H54 (cell line): ENCODE measurements at places on chromosomes 13 and 19.

- no peak for DNase-seq
These were observed 186.8 kb downstream of the PRR20E start for GRCh38 chr13:57353831-57354230.

DNA sequence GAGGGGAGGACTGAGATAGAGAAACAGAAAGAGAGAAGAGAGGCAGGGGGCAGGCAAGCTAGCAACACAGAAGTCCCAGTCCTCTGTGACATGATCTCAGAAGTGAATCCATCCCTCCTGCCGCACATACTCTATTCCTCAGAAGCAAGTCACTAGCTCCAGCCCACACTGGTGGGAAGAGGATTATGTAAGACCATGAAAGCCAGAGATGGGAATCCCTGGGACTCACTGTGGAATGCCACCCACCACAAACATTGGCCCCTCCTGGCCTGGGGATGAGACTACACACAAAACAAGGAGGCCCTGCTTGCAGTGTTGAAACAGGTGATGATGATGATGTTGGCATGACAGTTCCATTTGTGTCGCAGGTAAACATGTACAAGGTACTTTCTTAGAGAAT lies 419.9 kb downstream of the IRS2 start:
- DNase-seq, result no peak

DNA sequence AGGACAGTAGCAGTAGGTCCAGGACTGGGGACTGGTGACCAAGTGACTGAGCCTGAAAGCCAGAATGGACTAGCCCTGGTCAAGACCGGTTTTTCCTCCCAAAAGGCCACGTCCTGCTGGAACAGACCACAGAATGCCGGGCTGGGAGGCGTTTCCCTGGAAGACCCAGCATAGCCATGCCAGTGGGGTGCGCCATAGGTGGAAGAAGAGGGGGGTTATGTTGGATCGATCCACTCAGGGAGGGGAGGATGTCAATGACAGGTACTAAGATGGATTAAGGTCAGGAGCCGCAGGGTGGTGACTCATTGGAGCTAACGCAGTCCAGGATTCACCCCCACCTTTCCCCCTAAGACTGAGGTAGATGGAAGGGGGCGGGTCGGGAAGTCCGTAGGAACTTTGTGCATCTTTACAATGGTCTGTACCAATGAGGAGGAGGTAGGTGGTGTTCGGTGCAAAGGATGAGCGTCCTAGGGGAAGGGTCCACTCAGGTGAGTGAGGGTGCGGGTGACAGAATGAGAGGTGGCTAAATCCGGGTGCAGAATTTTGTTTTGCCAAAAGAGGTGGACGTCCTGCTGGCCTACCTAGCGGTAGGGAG lies 21.0 kb downstream of the VASP start:
- DNase-seq, result no peak

GRCh38 chr13:59266478-59267063 lies 897.2 kb downstream of the DIAPH3 start:
- DNase-seq, result no peak

DNA sequence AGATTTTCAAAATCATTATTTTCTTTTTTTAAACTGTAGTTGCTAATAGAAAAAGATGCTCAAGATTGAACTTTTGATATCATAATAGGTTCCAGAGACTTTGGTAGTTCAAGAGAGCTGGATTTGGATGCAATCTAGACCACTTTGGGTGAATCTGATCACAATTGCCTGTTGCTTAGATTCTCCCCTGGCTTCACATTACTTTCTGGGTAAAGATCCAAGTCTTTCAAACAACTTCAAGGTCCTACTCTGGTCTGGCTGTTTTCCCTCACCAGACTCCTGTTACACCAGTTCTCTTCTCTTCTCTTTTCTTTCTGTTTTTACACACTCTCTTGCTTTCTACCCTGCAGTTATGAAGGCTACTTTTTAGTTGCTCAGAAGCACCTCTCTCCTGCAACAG lies 7.4 kb upstream of the SPRY2 start:
- no peak for DNase-seq

- no peak for DNase-seq
These were observed 116.0 kb downstream of the SOX1 start for GRCh38 chr13:112182846-112183531.

- DNase-seq, result no peak
These were observed 1192.2 kb downstream of the EFNB2 start for GRCh38 chr13:105343134-105343806.

DNA sequence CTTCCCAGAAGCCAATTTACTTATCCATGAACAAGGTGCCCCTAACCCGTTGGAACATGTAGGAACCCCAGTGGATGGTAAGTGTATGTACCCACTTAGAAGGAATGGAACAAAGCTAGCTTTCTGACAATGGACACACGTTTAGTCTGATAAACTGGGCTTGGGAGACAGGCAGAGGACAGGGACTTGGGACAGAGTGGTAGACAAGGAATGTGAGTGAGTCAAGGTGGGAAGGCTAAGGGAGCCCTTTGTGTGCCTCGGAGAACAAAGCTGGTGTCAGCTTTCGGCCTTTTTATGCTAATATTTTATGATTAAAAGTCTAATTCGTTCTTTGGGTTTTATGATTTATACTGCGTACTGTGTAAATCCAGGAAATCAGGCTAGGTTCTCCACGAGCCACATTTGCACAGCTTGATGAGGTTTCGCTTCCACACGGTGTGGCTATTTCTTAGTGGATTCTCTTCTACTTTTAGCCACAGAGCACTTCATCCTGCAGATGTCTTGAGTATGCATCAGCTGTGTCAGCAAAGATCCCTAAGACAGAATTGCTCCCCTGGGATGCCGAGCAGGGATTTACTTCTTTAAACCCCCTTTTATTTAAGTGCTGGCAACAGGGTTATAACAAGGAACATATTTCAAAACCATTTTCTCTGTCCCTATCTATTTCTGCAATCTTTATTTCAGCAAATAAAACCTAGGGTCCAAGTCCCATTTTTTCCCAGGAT lies 258.5 kb downstream of the DLEU7 start:
- no peak for DNase-seq

DNA sequence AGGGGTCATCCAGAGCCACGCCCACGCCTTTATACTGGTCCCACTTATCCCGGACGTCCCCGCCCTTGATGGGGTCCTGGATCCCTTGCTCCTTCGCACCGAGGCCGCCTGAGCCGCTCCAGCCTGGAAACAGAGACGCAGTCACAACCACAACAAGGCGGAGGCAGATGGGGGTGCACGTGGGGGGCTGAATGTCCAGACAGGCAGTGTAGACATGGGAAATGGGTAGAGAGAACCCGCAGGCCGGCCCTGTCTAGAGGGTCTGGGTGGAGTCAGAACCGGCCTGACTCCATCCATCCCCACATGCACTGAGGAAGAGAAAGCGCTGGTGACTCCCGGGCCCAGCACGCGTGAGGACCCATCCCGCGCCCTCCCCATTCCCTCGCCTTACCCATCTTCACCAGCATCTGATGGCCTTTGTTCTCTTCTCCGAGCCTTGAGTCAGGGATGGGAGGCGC lies 23.0 kb downstream of the CHERP start:
- no peak for DNase-seq

GRCh38 chr13:28497143-28497876 lies 2.4 kb upstream of the FLT1 start:
- no peak for DNase-seq

DNA sequence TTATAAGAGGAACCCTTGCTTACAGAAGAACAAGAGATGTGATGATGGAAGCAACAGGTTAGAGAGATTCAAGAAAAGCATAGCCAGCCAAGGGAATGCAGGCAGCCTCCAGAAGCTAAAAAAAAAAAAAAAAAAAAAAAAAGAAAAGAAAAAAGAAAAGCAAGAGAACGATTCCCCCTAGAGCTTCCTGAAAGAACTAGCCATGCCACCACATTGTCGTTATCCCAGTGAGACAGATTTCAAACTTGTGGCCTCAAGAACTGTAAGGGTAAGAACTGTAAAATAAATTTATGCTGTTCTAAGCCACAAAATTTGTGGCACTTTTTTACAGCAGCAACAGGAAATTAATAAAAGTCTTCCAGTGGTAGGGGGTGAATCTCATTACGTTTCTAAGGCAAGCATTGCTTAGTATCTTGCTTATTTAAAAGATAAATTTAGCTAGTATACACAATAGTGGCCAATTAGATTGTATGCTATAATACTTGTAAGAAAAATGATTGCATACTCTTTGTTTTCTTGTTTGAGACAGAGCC lies 21.8 kb downstream of the RFXAP start:
- no peak for DNase-seq

GRCh38 chr13:85347251-85347650 lies 452.0 kb downstream of the SLITRK6 start:
- no peak for DNase-seq

DNA sequence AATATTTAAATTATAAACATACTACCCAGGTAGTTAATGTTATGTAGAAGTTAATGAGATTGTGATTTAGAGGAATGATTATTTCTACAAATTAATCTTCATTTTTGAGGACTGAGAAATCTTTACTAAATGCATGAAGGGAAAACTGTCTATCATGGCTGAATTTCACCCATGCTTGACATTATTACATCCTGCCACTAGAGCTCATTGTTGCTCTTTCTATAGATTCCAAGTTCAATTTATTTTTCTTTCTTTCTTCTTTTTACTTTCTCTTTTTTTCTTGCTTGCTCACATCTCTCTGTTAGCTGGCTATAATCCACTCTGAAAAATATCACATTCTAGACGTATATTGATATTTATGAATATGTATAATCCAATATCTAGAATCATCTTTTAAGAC lies 505.0 kb upstream of the KLHL1 start:
- DNase-seq, result no peak

DNA sequence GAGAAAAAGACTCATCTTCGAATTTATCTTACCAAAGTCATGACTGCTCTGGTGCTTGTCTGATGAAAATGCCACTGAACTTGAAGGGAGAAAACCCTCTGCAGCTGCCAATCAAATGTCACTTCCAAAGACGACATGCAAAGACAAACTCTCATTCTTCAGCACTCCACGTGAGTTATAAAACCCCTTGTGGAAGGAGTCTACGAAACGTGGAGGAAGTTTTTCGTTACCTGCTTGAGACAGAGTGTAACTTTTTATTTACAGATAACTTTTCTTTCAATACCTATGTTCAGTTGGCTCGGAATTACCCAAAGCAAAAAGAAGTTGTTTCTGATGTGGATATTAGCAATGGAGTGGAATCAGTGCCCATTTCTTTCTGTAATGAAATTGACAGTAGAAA lies 19.2 kb upstream of the PHF11 start:
- no peak for DNase-seq

DNA sequence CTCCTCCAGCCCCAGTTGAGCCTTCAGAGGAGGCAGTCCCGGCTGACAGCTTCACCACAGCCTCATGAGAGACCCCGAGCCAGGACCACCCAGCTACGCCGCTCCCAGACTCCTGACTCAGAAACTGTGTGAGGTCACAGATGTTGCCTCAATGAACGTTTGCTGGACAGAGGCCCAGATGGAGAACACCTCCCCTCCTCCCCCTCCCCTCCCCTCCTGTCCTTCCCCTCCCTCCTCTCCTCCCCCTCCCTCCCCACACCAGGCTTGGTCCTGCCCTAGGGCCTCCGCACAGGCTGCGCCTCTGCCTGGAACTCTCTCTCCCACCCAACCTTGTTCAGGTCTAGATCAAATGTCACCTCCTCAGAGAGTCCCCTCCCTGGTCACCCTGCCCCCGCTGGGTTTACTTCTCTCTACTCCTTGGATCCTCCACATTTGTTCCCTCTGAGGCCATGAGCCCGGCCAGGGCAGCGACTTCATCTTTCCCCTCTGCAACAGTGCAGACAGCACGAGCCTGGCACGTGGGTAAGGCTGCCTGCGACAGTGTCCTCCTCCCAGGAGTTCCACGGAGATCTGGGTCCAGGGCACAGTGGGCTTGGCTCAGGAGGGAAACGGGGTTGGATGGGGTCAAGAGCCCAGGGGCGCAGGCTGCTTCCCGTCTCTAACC lies 17.4 kb downstream of the PIP5K1C start:
- DNase-seq, result no peak

DNA sequence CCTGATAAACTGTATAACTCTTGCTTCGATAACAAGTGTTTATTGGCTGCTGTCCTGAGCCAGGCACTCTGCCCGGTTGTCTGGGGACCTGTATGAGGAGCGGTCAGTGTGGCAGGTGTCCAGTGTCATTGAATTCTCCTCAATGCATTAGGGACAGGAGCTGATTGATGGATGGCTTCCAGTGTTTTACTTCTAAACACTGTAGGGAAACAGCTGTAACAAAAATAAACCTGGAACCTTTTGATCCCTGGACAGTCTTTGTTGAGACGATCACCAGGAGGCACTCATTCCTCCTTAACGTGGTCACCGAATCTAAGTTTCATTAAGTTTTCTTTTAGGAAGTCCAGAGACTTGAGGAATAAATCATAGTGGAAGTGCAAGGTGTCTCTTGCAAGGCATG lies 17.9 kb downstream of the UBAC2 start:
- no peak for DNase-seq

DNA sequence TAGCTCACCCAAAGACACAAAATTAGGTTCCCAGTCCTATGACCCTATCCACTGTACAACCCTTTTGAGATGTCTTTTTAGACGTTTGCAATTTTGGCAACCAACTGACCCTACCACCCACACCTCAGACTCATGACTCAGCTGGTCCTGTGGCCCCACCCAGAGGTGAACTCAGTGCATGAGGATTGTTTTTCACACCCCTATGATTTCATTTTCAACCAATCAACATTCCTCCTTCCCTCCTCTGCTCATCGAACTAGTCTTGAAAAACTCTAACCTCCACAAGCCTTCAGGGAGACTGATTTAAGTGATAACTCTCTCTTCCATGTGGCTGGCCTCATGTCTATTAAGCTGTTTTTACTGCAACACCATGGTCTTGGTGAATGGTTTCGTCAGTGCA lies 350.7 kb downstream of the UQCRFS1 start:
- DNase-seq, result no peak

- no peak for DNase-seq
These were observed 12.3 kb upstream of the SOX1 start for GRCh38 chr13:112054616-112055015.

- no peak for DNase-seq
These were observed 15.5 kb upstream of the ZNF888 start for GRCh38 chr19:52938761-52939160.

- DNase-seq, result no peak
These were observed 588.5 kb downstream of the GPC5 start for GRCh38 chr13:91986761-91987483.

DNA sequence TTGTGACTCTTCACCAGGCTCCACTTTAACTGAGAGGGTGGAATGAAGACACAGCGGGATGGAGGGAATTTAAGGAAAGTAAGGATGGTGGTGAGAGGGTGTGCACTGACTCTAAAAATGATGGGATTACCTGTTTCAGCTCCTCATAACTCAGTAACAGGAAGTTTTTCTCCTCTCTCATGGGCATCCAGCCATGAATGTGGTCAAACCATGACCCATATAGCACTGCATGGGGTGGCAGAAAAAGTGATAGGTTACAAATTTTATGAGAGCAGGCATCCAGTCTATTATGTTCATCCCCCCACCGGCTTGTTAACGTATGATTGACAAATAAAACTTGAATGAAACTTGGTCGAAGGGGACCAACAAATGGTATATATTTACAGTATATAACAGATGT lies 7.2 kb downstream of the SULT2A1 start:
- no peak for DNase-seq
